ENCODE measurements at places on chromosomes 2 and 18.

- no peak for DNase-seq
Measured at GRCh38 chr2:180010701-180011100, 3.6 kb upstream of the CWC22 start.

DNA sequence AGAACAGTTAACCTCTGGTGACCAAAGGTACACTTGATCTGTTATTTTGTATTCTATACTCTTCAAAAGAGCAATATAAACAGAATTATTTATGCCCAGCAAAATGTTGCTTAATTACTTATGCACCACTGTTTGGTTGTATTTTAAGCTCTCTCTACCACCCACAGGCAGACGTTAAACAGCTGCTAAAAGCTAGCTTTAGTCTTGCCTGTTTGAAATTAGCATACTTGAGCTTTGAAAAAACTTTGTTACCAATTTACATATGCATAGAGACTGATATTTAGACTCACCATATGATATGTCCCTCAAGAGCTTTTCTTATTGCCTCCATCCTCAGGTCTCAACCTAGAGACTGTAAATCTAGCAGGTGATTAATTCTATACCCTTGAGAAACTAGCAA is 426.9 kb downstream of the NR4A2 start:
- DNase-seq = no peak

GRCh38 chr18:68803356-68803755 is 5.5 kb downstream of the CCDC102B start:
- no peak for DNase-seq

GRCh38 chr2:151120011-151120410 is 141.7 kb downstream of the RBM43 start:
- no peak for DNase-seq

DNA sequence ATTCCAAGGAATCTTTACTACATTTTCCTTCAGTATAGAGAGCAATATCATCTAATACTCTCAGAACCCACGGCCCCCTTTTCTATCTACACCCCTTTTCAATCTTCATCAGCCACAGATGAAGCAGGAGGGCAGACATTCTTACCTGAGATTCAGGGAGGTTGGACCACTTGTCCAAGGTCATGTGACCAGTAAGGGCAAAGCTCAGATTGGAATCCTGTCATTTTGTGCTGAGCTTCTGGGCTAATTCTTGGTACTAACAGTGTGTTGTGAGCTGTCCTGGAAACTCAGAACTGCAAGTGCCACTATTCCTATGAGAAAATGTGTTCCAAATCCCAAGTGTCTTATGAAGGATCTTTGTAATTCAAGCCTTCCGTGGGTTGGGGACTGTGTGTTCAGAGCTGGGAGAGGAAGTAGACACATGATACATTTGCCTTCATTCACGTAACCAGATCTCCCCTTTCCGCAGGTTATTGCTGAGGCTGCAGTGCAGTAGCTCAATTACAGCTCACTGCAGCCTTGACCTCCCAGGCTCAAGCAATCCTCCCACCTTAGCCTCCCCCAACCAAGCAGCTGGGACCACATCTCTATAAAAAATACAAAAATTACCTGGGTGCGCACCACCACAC is 3.3 kb downstream of the CHRNA1 start:
- DNase-seq = no peak

DNA sequence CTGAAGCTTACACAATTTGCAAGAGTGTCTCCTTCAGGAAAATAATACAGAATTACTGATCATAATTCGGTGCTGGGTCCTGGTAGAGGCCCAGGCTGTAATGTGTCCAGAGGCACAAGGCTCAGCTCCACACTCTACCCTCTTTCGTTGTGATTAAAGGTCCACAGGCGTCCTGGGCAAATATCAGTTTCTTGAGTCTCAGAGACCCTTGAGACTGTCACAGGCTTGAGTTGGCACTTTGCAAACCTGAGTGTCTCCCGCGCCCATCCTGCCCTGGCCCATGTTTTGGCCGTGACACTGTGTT is 46.9 kb upstream of the SMAD7 start:
- no peak for DNase-seq

GRCh38 chr18:24395049-24395795 is 2.4 kb downstream of the OSBPL1A start:
- DNase-seq = peak; percentile 64

GRCh38 chr2:186530314-186530713 is 44.3 kb downstream of the ZC3H15 start:
- no peak for DNase-seq

- DNase-seq = no peak
Measured at GRCh38 chr2:72182547-72182946, 34.9 kb upstream of the CYP26B1 start.

- no peak for DNase-seq
Measured at GRCh38 chr18:2884706-2885285, 38.0 kb downstream of the EMILIN2 start.

DNA sequence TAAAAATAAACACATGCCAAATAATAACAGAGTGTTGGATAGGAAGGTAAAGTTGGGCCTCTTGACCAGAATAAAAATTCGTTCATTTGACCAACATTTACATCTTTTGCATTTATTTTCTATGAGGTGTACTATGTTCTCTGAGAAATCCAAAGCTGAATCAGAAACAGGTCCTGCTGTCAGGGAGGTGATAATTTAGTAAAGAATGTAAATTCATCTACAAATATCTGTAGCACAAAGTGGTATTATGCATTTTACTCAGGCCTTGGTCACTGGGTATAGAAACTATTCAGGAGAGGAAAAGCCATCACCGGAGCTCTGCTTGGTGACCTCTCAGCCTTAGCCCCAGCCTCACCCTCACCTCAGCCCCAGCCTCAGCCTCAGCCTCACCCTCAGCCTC is 208.9 kb downstream of the SPP2 start:
- DNase-seq = no peak

DNA sequence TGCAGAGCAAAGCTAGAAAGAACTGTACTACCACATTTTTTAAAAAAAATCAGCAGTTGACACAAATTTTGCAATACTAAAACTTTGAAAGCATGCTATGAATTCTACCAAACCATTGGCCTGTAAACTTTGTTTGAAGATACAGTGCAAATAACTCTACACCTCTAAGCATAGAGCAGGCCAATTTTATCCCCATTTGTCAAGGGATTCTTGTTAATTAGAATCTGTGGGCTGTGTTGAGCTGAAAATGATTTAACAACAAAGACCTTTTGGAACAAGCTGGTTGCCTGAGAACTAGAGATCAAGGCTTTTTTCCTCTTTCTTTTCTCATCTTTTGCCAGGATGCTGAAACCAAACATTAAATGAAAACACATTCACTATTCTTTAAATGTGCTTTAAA is 886.0 kb upstream of the CDH2 start:
- DNase-seq = no peak

DNA sequence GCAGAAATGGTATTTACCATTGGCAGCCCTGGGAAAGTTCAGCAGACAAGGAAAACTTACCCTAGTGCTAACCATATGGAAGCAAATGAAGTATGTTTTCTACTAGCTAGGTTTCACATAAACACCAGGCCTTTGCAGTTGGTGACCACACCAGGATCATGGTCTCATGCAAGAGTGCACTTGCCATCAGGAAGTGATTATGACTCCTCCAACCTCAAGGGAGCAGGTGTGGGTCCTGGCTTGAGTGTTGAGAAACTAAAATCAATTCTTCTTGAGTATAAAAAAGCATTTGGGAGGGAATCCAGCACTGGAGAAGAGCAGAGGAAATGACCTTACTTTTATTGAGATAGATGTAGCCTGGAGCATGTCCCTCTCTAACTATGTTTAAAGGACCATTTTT is 56.8 kb upstream of the SPAG16 start:
- DNase-seq = no peak

DNA sequence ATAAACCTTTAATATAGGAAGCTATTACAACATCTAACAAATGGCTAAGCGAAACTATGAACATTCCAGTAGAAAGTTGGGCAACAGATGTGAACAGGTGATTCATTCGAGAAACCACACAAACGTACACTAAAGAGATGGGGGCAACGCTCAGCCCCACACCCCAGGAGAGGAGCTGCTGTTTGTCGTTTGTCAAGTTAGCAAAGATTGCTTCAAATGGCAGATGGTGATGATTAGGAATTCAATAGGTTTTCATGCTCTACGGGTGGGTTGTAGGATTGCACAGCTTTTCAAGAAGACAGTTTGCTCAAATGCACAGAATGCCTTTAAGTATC is 154.7 kb upstream of the HDAC4 start:
- DNase-seq = no peak

DNA sequence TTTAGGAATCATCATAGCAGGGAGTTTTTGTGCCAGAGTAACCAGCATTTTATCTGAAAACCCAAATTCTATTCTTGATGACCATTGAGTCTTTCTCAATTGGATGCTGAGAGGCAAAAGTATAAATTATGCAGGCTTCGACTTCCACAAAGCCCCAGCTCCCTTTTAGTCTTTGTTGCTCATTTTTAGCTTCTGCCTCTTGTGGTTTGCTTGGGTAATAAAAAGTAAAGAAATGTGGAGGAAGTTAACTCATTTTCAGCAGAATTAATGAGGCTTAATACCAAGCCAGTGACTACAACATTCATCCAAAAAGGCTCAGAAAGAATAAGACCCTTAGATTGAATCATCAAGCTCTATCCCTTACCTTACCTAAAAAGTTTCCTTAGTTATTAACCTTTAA is 18.6 kb downstream of the ERMN start:
- no peak for DNase-seq

DNA sequence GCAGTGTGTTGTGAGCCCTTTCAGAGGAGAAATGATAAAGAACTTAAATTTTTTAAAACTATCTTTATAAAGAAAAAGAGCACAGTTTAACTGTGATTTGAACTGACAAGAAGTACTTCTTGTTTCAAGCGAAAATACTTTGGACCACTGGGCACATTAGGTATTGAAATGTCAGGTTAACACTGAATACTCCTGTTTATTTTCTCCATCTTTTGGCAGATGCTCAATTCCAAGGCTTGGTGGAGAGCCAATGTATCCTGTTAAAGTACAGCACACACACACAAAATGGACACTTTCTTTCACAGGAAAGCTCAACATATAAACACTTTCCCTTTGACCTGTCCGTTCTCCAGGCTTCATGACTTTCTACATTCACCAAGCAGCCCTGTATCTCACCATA is 32.6 kb upstream of the SP3 start:
- DNase-seq = no peak

- no peak for DNase-seq
Measured at GRCh38 chr2:44310287-44310686, 35.0 kb downstream of the SLC3A1 start.

DNA sequence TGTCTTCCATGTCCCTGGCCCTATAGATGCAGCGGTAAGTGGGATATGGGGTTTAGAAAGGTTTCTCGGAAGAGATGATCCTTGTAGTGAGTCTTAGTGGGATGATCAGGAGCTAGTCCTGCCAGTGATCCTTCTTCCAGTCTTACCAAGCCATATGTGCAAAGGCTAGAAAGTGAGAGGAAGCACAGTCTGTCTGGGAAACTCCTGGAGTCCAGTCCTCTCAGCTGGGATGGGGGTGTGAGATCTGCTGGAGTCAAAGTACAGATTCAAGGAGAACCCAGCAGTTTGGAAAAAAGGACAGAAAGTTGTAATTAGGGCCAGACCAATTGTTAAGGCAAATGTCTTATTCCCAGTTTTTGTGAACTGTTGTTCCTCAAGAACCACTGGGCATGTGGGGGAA is 83.3 kb downstream of the LIMS1 start:
- no peak for DNase-seq

DNA sequence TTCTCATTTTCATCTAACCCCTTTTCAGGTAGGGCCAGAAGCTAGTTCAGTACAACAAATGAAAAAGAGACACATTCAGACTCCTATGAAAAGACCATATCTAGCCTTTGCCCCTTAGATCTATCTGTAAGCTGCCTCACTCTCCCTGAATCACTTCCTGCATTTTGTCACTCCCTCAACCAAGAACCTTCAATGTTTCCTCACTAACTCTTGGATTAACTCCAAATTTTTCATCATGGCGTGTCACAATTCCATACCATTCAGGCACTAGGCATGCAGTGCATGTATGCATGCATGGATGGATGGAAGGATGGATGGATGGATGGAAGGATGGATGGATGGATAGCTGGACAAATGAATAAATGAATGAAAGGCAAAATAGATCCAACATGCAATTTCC is 356.9 kb downstream of the TNS1 start:
- no peak for DNase-seq

DNA sequence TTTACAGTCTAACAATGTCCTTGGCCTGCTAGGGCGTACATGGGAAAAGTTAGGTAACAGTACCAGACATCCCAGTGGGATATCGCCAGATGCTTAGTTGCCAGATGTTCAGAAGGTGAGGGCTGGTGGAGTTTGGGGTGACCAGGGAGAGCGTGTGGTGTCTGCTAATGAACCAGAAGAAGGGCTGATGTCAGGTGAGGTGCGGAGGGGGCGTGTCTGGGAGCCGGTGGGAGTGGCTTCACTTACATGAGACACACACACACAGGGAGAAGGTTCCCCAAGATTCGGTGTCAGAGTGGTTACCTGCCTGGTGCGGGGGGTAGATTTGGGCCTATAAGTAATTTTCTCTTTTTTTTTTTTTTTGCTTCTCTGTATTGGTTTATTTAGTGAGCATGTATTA is 12.2 kb downstream of the RAB31 start:
- DNase-seq = no peak

GRCh38 chr2:218781691-218782527 is at the start of gene CYP27A1:
Gene CYP27A1, plus strand, starts transcription at chr2:218782147. Its CDS starts 36 bp downstream, at chr2:218782183.
- no peak for DNase-seq

DNA sequence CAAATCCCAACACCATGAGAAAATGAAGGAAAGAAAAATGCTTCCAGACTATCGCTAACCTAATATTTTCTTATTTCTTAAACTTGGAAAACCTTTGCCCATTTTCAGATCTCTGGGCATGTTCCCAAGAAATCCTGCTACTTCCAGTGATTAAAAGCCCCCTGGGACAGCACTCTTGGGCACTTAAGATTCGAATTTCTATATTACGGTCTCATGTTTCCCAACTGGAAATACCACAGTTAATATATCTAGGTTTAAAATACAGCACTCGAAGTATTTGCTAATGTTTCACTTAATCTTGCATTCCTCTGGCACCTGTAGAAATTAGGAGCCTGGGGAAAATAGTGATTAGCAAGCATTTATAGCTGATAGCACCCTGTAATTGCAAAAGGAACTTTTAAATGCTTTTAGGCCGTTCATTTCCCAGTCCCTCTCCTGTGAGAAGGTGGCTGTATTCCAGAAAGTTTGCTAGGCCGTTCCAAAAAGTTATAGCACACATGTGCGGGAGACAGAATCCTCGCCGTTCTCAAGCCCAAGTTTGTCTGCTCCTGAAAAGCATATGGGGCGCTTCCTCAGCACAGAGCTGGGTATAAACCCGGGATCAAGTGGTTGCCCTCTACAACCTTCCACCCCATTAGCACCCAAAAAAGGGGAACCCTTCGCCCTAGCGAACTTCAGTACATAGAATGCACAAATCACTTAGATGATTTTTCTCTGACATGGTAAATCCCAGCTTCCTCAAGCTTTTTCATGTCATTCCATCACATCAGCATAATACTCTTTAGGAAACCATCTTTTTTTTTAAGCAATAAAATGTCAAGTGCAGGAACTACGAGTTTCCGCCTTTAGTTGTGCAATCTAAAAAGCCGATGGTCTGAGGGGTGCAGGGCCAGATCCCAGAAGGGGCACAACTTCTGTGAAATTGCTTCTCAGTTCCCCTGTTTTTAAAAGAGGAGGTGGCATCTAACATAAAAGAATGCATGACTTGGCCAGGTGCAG is 60.6 kb downstream of the DIPK1C start:
- DNase-seq = no peak

- DNase-seq = no peak
Measured at GRCh38 chr18:78304192-78305164, 675.1 kb upstream of the SALL3 start.

GRCh38 chr2:231110551-231110950 is 14.3 kb downstream of the HTR2B start:
- no peak for DNase-seq
